ENCODE measurements at places on chromosomes 11 and 22.

- DNase-seq: no peak
Observed at GRCh38 chr22:39188809-39189208, 36.3 kb upstream of the CBX7 start.

DNA sequence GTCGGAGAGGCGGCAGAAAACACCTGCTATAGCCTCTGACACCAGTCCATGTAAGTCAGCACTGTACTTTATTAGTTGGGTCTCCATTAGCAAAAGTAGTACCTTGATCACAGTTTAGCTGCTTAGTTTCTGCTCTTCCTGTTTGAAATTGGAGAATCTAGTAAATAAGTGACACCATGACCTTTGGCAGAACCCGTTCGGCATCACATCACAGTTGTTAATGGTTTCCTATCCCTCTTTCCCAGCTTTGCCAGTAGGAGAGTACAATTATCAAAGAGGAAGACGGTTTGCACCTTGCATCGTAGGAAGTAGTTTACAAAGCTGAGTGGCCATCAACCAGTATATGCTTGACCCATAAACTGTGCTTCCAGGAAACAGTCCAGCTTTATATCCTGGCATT is 101.8 kb downstream of the TRIM44 start:
- no peak for DNase-seq

DNA sequence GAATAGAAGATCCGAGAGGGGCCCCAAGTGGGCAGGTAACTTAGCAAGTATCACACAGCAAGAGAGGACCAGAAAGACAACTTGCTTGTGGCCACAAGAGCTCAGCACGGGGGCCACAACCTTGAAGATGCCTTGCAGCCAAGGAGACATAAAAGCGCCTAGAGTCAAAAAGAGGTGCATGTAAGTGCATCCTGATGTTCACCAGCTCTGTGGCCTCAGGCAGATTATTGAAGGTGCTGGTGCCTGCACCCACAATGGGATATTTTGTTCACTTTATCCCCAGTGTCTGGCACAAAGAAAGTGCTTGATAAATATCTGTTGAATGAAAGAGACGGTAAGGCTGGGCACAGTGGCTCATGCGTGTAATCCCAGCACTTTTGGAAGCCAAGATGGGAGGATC is 106.0 kb upstream of the ASPHD2 start:
- no peak for DNase-seq

GRCh38 chr11:110785398-110785797 is 73.2 kb upstream of the ARHGAP20 start:
- no peak for DNase-seq

GRCh38 chr11:83159902-83160865 is 3.3 kb downstream of the PCF11 start:
- DNase-seq: no peak

DNA sequence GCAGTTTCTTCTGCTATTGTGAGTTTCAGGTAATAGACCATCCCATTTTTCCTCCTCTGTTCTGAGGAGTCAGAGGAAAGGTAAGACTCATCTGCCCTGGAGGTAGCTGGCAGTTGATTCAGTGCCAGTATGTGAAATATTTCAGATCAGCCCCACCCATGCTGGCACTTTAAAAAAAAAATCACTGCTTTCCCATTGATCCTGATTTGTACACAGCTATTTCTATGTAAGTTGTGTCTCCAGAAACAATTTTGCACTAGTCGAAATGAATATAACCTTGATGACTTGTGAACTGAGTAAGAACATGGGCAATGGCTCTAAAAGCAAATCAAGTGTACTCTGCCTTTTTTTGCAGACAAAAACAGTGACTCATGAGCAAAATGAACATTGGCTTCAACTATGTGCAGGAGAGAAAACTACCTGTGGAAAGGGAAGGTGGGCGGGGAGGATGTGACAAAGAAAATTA is 82.0 kb upstream of the OR5AK2 start:
- no peak for DNase-seq

- DNase-seq: no peak
Observed at GRCh38 chr22:38501797-38502672, 4.1 kb downstream of the DDX17 start.

Data from activated T-cell treated with anti-CD3 and anti-CD28 coated beads, Interleukin-2, amount 50 U/mL, for 1 hour (primary cell).